BJ (cell line): ENCODE measurements at places on chromosomes 13 and 19.
A peak's percentile ranks its signal among the peaks of the same experiment; 100 is the strongest.

- peak; percentile 48 for DNase-seq
Observed at GRCh38 chr19:42480335-42481095, 37.8 kb upstream of the CXCL17 start.

DNA sequence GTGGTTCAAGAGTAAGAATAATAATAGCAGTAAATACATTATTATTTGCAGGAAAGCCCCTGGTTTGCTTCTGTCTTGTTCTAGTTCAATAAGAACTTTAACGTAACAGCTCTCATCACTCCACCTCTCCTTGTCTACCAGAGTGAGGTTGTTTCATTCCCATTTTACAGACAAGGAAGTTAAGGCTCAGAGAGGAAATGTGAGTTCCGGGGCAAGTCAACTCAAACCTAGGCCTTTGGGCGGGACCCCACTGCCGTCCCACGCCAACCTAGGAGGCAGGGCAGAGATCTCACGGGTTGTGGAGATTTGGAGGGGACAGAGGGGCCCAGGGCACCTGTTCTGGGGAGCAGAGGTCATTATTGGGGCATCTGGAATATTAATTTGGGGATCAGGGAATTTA is 1.5 kb downstream of the MAP4K1 start:
- no peak for DNase-seq

DNA sequence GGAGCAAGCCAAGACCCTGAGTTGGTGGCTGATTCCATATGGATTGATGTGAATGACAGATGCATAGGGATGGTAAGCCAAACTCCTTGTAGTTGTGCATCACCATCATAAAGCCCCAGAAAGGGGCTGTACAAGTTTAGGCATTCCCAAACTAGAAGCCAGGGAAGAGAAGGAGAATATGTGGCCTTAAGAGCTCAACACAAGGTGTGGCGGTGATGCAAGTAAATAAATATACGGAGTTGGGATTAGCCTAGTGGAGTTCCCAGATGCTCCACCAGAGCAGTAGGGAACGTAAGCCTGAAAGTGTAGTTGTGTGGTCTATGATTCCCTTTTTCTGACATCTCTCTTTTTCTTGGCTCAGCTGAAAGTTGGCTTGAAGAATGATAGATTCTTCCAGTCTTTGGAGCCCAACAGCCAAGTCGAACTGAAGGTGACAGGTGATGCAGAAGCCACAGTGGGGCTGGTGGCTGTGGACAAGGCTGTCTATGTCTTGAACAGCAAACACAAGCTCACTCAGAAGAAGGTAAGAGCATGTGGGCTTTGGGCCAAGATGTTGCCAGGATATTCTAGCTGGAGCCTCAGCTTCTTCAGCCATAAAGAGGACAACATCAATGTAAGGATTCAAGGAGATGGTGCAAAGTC is 30.1 kb downstream of the RDH8 start:
- no peak for DNase-seq

GRCh38 chr19:29988351-29988750 is 46.3 kb downstream of the URI1 start:
- no peak for DNase-seq

DNA sequence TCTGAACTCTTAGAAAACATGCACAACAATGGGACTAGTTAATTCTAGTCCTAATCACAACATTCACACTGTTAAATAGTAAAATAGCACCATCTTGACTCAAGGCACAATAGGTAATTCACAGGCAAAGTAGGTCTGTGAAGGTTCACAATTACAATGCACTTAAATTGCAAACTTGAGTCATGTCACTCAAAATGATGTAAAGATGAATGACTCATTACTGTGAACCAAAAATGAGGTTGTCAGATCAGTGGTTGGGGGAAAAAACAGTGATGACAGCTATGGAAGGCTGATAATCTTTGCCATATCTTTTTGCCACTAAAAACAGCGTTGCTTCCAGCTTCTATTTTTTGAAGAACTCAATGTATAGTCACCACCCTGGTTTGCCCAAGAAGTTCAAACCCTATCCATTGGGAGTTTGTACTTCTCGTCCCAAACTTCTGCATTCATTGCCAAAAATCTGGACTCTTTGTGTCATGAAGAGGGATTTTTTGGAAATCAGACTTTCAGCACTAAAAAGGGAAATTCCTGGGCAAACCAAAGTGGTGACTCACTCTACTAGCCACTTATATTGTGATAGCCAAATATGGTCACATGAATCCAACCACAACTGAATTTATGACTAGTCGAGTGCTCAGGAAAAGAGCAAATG is 200.9 kb upstream of the TMTC4 start:
- peak; percentile 79 for DNase-seq

GRCh38 chr13:67076378-67076777 is 153.8 kb downstream of the PCDH9 start:
- DNase-seq = peak; percentile 4

- DNase-seq = no peak
Observed at GRCh38 chr13:28458608-28459007, 36.3 kb downstream of the FLT1 start.

DNA sequence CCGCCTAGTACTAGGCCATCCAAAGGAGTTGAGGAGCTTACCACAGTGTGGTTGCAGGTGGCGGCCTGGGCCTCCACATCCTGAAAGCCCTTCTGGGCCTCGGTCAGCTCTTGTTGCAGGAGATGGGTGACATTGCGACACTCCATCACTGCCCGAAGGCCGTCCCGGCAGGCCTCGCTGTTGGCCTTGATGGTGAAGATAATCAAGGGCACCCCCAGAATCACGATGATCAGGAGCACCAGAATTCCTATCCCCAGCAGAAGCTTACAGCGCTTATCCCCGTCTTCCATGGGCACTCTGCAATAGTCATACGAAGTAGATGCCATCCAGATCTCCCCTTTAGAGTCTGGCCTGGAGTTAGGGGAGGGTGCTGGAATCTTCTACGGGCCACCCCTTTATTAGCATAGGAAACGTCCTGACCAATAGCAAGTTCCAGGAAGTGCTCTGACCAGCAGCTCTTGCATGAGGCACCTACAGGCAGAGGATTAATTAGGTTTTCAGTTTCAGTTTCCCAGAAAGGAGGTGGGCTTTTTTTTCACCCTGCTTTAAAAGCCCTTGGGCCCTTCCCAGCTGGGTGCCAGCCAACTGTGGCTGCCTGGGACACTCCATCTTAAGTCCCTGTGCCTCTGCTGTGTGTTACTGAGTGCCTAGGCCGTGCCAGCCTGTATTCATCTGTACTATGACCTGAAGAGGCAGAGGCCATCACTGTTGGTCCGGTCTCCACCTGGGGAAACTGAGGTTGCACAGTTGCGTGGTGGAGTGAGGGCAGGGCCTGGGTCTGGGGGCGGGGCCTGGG is at the start of gene BST2:
BST2 (minus strand) TSS at position 381 of the 796 bp plus-strand sequence; CDS start at position 326, 55 bp downstream.
- DNase-seq = no peak

DNA sequence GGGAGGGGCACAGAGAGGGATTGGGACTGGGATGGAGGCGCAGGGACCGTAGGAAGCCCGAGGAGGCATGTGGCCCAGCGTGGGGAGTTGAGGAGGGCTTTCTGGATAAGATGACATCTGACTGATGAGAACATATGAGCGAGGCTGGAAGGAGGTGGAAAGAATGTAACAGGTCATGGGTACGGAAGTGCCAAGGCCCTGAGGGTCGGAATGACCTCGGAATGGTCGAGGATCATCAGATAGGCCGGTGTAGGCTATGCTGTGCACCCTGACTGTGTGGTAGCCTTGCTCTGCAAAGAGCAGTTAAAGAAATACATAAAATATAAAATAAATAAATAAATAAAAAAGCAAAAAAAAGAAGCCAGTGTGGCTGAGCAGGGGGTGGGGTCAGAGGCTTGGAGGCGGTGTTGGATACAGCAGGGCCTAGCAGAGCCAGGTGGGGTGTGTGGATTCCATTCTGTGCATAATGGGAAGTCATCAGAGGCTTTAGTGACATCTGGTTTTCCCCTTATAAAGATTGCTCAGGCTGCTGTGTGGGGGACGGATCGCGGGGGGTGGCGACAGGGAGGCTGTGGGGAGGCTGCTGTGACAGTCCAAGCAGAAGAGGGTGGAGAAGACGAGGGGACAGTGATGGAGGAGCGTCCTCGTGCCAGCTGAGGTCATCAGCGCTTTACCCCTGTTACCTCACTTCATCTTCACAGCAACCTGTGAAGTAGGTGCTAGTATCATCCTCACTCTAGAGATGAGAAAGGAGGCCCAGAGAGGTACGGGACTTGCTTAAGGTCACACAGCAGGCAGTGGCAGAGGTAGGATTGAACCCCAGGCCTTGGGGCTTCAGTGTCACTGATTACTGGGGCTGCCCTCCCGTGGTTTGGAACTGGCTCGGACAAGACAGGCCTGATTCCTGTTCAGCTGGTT is 5.0 kb downstream of the PAK4 start:
- DNase-seq = no peak

DNA sequence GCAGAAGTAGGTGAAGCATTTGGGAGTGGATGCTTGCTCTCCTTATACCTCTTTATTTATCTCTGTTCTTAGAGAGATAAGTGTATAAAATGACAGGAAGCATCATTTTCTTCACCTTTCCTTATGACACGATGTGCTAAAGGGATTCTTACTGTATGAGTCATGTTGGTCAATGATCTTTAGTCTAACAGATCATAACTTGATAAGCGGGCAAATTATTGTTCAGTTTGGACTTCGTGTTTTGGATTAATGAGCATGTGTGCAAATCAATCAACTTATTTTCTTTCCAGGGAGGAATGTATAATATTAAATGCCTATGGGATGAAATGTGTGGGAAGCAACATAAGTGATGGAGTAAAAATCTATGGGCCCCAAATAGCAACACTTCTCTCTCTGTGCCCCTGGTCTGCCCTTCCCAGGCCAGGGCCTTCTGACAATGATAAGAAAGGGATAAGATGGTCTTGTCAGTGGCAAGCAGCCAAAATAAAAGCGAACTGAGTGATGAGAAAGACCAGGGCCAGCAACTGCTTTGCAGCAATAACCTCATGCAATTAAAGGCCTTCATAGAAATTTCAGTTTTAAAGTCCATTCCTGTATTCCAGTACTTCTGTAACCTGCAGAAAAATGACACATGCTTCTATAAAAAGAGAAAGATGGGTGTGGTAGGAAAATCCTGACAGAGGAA is 61.4 kb downstream of the SLC10A2 start:
- no peak for DNase-seq

DNA sequence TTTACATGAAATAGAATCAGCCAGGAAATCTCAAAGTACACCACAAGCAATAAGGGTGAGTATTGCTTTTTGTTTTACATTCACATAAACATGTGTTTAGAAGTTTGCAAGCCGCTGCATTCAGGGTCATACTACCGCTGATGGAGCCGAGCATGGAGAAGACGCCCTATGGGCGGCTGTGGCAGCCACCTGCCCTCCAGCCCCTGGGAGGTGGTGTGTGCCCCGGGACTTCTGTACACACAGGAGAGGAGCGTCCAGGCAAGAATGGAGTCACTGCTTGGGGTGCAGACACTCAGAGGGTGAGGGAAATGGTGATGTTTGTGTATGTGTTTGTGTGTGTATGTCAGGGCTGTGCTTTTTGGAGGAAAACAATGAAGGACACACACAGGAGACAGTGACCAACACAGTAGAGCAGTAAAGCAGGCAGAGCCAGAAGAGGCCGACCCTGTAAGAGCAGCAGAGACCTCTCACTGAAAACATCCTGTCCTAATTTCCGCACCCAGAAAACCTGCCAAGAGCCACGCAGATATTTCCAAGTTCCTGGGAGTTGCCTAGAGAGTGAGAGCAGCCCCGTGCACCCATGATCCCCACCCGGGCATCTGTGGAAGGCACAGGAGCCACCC is 108.1 kb upstream of the GJB6 start:
- no peak for DNase-seq

GRCh38 chr19:10643968-10644259 is 10.2 kb upstream of the ILF3 start:
- DNase-seq = no peak

DNA sequence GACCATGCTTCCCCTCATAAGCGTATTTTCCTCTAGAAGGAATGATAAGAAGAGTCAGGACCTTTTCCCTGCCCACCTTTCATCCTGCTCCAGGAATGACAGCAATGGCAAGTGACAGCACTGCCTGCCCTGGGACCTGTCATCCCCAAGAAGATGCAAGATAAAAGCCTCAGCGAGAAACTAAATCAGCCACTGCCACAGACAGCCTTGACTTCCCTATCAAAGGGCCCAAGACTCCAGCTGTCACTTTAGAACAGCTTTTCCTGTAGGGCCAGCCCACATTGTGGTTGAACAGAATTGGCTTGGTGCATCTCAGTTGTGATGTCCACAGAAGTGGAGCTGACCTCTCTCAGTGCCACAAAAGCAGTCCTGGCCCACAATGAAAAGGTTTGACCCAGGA is 1.1 kb downstream of the RAB8A start:
- no peak for DNase-seq

- DNase-seq = no peak
Observed at GRCh38 chr19:48390188-48391099, 907 bp downstream of the KDELR1 start.

GRCh38 chr13:20231839-20232555 is at the start of gene GJB6:
Gene GJB6 (minus strand): TSS chr13:20232319. CDS start chr13:20223480, 8,839 bp downstream.
- no peak for DNase-seq

GRCh38 chr19:45952686-45953505 is 20.8 kb downstream of the NOVA2 start:
- no peak for DNase-seq

GRCh38 chr13:34776390-34776981 is 165.6 kb upstream of the NBEA start:
- no peak for DNase-seq

DNA sequence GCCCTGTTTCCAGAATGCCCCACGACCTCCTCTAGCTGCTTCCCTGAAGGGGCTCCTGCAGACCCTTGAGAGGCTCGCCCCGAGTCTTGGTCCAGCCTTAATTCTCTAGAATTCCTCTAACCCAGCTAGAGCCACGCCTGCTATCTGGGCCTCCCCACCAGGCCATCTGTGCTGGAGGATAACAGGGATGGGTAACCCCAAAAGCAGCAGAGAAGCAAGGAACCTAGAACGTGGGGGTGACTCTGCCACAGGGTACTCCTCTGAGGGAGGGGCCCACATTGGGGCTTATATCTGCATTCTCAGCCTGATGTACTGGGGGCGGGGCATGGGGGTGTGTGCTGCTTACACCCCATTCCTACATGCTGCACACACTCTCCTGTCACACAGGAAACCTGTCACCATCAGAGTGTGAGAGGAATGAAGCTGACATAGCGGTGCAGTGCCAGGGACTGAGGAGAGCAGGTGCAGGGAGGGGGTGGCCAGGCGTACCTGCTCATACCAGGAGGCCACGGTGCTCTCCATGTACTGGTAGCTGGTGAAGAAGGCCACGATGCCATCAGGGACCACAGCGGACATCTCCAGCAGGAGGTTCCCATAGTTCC is 13.8 kb downstream of the KLC3 start:
- DNase-seq = no peak

- DNase-seq = no peak
Observed at GRCh38 chr13:37598597-37598996, at the start of gene POSTN. Gene POSTN (minus strand): TSS chr13:37598768. CDS start chr13:37598726, 42 bp downstream.

GRCh38 chr13:28166257-28166656 is 27.9 kb downstream of the PAN3 start:
- no peak for DNase-seq

GRCh38 chr13:43629691-43630480 is 156.9 kb downstream of the ENOX1 start:
- DNase-seq = no peak

GRCh38 chr19:29760752-29761502 is 45.9 kb upstream of the C19orf12 start:
- no peak for DNase-seq

GRCh38 chr19:12867120-12868099 is 13.8 kb downstream of the DNASE2 start:
- DNase-seq = no peak
